ENCODE measurements at places on chromosomes 3 and 15.

GRCh38 chr15:35142578-35142977, 57.5 kb upstream of the NANOGP8 start:
- no peak for DNase-seq

DNA sequence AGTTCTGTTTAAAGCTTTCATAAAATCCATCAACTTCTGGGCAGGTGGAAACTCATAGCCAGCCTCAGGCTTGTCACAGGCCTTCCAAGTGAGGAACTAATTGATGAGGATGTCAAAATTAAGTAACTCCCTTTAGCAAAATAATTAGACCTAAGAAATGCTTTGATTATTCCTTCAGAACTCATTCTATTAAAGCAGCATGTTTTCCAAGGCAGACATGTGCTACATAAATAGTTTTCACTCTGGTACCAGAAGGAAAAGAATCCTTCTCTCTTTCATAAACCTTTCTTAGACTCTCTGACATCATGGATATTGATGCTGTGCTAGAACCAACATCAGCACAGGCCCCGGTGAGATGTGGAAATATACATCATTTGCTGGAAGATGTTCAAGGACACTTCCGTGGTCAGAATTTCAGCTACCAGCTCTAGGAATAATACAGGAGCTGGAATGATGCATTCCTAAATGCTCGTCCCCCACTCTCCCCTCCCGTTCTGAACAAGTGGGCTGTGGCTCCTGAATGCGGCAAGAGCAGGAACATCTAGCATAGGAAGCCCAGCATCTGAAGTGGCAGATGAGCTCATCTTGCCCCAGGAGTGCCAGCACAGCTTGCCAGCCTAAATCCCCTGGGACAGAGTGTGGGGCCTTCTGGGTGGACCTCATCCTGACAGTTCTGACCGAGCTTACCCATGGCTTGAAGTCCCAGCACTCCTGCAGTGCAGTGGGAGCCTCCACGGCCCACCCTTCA, 82.4 kb downstream of the WWTR1 start:
- no peak for DNase-seq

GRCh38 chr3:152621967-152622810, 212.7 kb upstream of the P2RY1 start:
- DNase-seq, result no peak

DNA sequence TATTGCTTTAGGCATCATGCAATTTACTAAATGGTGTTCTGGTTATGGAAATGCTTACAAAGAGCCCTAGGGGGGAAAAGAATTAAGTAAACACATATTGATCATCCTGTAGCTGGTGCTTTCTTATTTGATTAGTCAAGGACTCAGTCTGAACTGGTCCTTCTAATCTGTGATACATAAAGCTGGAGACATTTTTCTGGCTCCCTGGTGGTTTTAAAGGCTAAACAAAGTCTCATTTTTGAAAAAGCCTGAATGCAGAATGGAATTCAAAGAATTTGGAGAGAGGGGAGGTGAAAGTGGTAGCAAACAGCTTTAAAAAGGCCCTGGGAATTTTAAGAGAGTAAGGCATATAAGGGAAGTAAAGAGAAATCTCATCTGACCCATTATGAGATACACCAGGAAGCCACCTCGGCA, 149.7 kb downstream of the RBMS3 start:
- DNase-seq, result no peak

- peak; percentile 45 for DNase-seq
Measured at GRCh38 chr15:29050870-29051269, 165.1 kb downstream of the APBA2 start.

GRCh38 chr3:146093896-146094295, 67.1 kb downstream of the PLOD2 start:
- no peak for DNase-seq

- DNase-seq, result no peak
Measured at GRCh38 chr3:119716998-119717397, 14.2 kb downstream of the CFAP91 start.

- DNase-seq, result peak; percentile 51
Measured at GRCh38 chr3:50627407-50628051, 10.6 kb downstream of the MAPKAPK3 start.

DNA sequence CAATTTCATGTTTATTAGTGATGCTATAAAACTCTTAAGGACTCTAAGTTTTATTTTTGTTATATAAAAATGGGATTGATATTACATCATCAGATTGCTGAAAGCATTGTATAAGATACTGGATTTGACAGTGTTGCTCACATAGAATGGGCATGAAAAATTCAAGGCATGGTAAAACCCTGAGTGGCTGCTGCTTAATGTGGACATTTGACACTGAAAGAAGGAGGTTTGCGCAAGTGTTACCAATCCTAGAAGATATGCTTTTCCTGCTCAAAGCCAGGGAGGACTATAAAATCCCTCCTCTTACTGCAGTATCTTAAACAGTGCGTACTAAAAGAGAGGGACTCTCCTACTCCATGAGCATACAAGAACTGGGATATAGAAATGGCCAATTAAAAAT, 65.8 kb upstream of the PTX3 start:
- DNase-seq, result no peak

GRCh38 chr3:65861718-65862117, 177.0 kb downstream of the MAGI1 start:
- DNase-seq, result no peak

- DNase-seq, result no peak
Measured at GRCh38 chr15:71364117-71364584, 248.9 kb downstream of the THSD4 start.

DNA sequence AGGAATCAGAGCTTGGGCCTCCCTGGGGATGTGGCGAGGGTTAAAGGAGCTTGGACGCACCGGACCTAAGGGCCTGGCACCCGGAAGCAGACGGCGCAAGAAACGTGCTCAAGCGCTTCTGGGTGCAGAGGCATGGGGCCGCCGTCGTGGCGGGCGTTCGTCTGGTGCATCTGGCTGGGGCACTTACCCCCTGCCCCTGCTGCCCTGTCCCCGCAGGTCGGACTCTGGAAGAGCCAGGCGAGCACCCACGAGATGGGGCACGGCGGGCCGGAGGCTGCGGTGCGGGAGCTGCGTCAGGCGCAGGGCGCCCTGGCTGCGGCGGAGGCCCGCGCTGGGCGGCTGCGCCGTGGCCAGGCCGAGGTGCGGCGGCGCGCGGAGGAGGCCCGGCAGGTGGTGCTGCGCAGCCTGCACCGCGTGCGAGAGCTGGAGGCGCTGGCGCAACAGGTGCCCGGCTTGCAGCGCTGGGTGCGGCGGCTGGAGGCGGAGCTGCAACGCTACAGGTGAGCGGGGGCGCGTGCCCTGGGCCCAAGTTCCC, 2.5 kb downstream of the EFCC1 start:
- DNase-seq, result peak; percentile 63

GRCh38 chr3:148600902-148601765, 96.6 kb upstream of the AGTR1 start:
- DNase-seq, result no peak

GRCh38 chr3:155184011-155184410, 103.9 kb downstream of the MME start:
- DNase-seq, result no peak

GRCh38 chr3:195365371-195365770, 77.4 kb downstream of the ACAP2 start:
- DNase-seq, result no peak

GRCh38 chr3:191314109-191314728, 15.0 kb upstream of the CCDC50 start:
- DNase-seq, result no peak

GRCh38 chr3:116449546-116450350, 4.5 kb upstream of the LSAMP start:
- DNase-seq, result no peak

GRCh38 chr15:77483425-77484140, 62.9 kb downstream of the HMG20A start:
- DNase-seq, result no peak

GRCh38 chr15:33941279-33942063, 26.8 kb upstream of the CHRM5 start:
- no peak for DNase-seq

GRCh38 chr3:134798681-134799311, 3.7 kb downstream of the EPHB1 start:
- DNase-seq, result no peak

DNA sequence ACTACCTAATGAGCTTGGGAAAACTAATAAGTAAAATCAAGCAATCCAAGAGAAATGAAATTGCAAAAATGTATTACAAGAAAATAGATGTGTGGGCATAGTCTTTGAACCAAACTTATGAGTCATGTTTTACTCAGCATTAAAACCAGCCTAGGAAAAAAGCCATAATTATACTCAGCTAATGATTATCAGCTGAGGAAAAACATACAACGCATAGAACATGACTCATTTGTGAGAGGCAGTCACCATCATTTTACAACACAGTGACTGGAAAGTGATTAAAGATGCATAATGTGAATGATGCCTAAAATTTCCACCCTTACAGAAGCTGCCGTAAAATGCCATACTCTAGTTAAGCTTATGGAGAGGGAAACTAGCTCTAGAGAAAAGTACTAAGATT, 238.0 kb upstream of the EOMES start:
- no peak for DNase-seq

DNA sequence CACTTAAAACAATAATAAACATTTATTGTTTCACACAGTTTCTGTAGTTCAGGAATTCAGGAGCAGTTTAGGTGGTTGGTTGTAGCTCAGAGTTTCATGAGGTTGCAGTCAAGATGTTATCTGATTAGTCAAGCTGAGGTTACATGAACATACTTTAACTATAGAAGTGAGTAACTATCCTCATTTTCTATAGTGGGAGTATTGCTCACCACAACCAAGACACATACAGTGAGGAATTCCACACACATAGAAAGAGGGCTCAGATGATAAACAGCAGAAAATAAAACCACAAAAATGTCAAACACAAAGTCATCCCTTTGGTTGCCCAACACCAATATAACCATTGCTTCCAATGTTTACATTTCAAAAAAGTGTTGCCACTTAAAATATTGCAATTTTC, 13.6 kb downstream of the SCN11A start:
- DNase-seq, result no peak

DNA sequence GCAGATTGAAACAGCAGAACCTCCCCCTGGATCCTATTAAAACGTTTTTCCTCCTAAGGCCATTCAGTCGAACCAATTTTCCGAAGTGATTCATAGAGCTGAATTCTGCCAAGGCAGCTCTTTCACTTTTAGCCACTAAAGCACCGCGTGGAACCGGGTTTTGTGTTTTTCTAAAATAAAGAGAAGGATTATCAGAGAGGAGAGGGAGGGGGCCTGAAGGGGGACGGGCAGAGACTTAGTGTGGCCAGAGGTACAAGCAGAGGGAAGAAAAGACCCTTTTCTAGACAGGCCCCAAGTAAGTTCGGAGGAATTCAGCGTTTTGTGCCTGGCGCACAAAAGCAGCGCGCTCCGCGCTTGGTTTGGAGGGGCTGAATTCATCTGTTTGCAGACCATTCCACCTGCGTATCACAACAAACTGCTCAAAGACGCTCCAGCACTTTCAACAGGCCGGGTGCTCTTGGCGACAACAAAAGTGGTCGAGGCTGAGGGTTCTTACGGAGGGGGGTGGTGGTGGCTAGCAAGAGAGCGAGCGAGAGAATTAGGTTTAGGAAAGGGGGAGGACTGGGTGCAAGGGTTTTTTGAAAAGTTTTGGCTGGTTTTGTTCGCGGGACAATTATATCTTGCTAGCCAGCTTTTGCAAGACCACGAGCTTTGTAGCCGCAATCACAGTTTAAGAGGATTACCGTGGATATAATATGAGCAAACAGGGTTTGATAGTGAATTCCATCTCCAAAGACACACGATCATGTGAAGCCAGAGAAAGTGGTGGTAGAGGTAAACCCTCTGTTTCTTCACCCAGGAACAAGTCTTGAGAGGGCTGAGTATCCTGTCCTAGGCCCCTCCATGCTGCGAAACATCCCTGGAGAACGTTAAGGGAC, 1.2 kb upstream of the FEZF2 start:
- DNase-seq, result no peak

GRCh38 chr15:42483677-42484076, 7.3 kb downstream of the ZNF106 start:
- DNase-seq, result no peak

DNA sequence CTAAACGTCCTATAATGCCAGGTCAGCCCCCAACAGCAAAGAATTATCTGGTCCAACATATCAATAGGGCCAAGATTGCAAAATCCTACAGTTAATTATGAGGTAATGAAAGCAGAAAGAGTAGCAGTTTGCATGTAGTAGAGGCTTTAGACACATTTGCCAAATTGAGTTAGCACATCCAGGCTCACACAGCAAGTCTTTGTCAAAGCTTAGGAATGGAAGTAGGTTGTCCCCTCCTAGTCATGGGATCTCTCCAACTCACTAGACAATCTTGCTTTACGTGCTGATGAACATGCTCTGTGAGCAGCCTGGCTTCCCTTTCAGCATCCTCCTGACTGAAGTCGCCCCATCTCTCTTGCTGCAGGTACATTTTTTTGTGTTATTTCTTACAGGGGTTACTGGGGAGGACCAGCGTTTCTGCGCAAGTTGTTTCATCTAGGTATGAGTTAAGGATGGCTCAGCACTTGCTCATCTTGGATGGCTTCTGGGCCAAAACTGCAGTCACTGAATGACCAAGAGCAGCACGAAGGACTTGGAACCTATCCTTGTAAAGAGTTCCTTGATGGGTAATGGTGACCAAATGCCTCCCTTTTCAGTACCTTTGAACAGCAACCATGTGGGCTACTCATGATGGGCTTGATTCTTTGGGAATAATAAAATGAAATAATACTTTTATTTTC, 55.9 kb downstream of the SQOR start:
- DNase-seq, result no peak

DNA sequence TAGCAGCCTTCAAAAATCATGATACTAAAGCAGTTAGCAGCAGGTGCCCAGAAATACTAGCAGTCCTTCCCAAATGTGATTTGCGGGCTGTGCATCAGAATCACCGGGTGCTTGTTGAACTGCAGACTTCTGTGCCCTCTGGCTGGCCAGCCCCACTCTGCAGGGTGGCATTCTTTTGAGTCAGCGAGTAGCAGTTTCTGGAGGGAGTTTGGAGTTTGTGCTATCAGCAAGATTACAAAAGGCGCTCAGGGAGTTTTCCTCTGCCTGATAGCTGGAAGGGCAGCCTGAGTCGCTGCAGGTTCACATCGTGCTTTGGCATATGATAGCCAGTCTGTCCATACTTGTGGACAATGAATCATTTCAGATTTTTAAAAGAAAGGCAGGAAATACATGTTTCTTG, 57.6 kb downstream of the CLDN11 start:
- no peak for DNase-seq

- no peak for DNase-seq
Measured at GRCh38 chr15:50229336-50229735, 36.2 kb downstream of the HDC start.

- DNase-seq, result no peak
Measured at GRCh38 chr3:24388159-24388558, 106.5 kb downstream of the THRB start.

Data from activated CD8-positive, alpha-beta T cell treated with anti-CD3 and anti-CD28 coated beads for 36 hours (primary cell).